ENCODE measurements at places on chromosomes 2 and 18.

- DNase-seq = no peak
Measured at GRCh38 chr2:47720559-47720958, 62.4 kb upstream of the MSH6 start.

DNA sequence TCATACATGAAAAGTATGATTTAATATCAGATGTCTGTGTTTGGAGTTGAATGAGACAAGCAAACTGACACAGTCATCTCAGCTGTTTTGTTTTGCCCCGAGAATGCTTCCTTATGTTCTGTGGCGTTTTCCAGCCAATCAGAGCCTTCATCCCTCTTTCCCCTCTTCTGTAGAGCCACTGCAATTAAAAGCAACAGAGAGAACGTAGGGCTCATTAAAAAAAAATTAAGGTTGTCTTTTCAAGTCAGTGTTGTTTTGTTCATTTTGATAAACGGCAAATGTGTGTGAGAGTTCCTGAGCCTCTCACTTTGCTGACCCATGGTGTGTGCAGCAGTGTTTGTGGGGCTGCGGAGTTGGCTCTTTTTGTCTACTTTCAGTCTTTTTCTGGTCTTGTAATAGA lies 216.0 kb downstream of the FHOD3 start:
- no peak for DNase-seq

DNA sequence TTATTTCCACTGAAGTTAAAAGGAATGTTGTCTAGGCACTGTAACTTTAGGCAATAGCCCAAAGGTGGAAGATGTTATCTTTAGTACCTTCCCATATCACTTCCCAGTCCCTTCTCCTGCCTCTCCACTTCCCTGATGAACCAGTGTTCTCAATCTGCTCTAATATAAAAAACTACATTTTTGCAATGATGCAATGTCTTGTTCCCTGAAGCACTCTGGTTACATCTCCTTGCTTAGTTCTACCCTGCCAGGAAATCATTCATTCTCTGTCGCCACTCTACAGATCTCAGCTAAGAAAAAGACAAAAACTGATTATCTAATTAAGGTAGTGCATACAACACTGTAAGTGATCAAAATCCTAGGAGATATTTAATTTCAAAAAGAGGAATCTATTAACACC lies 71.3 kb downstream of the BAZ2B start:
- no peak for DNase-seq

- DNase-seq = no peak
Measured at GRCh38 chr2:48180557-48180956, 274.3 kb upstream of the FBXO11 start.

- DNase-seq = no peak
Measured at GRCh38 chr2:204643326-204643725, 98.1 kb downstream of the PARD3B start.

GRCh38 chr2:108363908-108364225 lies 13.9 kb upstream of the SULT1C4 start:
- no peak for DNase-seq

DNA sequence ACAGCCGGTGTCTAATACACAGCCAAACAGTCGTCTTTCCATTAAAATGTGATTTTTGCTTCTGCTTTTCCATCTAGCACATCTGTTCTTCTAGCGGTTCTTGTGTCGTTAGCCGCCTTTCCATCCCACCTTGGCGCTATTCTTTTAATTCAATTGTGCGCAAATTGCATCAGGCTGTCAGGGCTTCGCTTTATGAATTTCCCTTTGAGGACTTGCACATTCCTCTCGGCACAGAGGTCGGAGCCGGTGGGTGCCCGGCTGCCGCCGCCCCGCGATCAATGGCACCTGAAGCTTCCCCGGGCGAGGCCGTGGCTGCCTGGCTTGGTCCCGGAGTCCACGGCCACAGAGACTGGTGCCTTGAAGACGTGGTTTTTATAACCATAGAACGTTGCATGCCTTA lies 33.9 kb upstream of the TSPYL6 start:
- DNase-seq = no peak

GRCh38 chr2:38017836-38018235 lies 58.1 kb downstream of the CYP1B1 start:
- no peak for DNase-seq

DNA sequence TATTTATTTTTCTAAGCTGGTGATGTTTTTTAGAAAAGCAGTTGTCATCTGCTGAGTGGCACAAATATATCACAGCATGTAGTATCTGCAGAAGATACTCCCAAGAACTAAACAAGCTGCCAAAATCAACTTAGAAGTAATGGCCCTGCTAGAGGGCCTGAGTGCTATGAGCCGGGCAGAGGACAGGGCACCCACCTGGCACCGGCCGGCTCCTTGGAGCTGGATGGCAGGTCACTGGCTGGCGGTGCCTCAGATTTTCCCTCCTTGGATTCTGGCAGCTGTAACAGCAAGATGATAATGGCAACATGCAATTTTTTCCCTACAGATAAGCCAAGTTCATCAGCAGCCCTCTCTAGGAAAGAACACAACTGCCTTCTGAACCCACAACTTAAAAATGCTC lies 79.7 kb downstream of the EMILIN2 start:
- no peak for DNase-seq

- no peak for DNase-seq
Measured at GRCh38 chr2:53075760-53076159, 691.8 kb upstream of the CHAC2 start.

DNA sequence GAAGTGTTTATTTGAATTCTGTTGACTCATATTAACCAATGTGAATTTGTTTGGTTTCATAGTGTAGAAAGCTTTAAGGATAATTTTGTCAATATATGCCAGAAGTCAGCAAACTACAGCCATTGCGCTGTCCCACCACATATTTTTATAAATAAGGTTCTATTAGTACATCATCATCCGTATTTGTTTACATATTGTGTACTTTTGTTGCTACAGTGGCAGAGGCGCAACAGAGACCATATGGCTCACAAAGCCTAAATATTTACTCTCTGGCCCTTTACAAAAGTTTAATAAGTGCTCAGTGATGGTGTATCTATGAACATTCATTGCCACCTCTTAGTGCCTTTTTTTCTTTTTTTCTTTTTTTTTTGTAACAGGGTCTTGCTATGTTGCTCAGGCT lies 6.4 kb downstream of the ERLEC1 start:
- DNase-seq = no peak

- no peak for DNase-seq
Measured at GRCh38 chr2:107363806-107364205, 462.9 kb upstream of the RGPD4 start.

DNA sequence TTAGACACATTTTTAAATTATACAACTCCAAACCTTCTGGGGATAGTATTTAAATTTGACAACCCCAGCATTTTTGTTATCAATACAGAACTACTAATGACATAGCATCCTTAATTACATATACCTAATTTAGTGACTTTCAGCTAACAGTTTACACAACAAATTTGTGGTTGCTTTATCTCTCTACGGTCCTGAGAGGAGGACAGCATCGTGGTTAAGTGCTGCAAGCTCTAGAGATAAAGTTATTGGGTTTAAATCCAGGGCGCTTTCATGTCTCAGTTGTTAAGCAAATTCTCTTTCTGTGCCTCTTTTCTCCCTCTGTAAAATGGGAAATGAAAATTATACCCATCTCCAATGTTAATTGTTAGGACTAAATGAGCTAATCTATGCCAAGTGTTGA lies 129.3 kb downstream of the METTL4 start:
- no peak for DNase-seq

GRCh38 chr2:229838729-229839128 lies 83.1 kb downstream of the TRIP12 start:
- DNase-seq = no peak

- DNase-seq = no peak
Measured at GRCh38 chr2:1642066-1642861, 102.1 kb downstream of the PXDN start.

DNA sequence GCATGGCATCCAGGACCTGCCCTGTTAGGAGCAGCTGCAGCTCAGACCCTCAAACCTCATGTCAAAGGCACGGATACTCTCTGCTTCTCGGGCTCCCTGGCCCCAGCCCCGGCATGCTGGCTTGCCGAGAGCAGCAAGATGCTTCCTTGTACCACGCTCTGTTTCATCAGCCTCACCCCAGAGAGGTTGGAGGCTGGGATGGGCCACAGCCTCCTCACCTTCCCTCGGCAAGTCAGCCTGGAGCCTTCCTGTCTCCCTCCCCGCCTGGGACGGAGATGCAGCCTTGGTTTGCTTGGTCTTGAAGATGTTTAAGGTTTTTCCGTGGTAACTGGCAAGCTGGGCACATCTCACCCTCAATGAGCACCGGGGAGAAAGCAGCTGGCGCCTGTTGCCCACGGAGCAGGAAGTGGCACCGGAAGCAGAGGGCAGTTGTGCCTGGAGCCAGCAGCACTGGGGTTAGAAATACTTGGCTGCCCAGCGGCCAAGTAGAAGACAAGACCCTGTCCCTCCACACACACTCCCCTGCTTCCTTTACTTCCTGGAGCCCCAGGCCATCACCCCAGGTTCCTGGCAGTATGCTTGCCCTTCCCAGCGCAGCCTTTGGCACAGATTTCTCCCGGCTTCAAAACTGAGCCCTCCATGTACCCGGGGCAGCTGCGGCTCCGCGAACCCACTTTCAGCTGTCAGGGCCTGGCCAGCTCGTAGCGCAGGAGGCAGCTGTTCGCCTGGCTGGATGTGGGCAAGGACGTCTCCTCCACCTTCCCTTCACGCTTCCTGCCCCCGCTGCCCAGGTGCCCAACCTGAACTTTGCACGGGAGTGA lies 17.4 kb downstream of the FBLN7 start:
- no peak for DNase-seq

All from activated T-helper 2 cell treated with anti-CD3 and anti-CD28 coated beads, Interferon-gamma antibody, Interleukin-2, Interleukin-4, amounts not matched to agents 10 μg/mL and 5 μg/mL and 100 μg/mL, durations not matched to agents 14 hours and 24 hours and 36 hours (primary cell).